ENCODE measurements at places on chromosomes 5 and 9.

DNA sequence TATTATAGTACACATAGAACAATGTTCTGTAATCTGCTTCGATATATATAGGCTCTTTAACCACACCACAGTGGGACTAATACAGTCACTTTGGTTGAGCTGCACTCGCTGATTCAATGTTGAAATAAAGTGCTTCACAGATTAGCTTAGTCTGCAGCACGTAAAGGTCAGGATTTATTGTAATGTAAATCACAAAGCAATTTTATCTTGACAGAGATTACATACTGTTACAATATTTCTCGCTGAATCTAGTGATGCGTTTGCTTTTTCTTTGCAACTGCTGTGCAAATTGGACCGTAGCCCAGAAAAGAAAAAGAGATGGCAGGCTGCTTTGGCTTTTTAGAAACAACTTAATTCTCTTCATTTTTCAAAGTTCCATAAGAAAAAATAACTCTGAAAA lies 52.9 kb downstream of the CETN3 start:
- no peak overlapping the region for H3K4me3 ChIP-seq
- DNase-seq = no peak
- H3K27ac ChIP-seq = no peak overlapping the region
- H3K36me3 ChIP-seq = no peaks in the 10 kb centered on the region
- H3K27me3 ChIP-seq = no peaks in the 10 kb centered on the region

- H3K36me3 ChIP-seq = no peaks in the 10 kb centered on the region
- DNase-seq = no peak
- H3K27ac ChIP-seq = no peak overlapping the region
- H3K4me3 ChIP-seq = no peak overlapping the region
- H3K27me3 ChIP-seq = no peaks in the 10 kb centered on the region
Measured at GRCh38 chr9:38202336-38202938, 133.4 kb upstream of the SHB start.

GRCh38 chr9:89397471-89397870 lies 79.2 kb downstream of the SECISBP2 start:
- H3K27ac ChIP-seq = no peak overlapping the region
- H3K4me1 ChIP-seq = peaks cover 29% of the 10 kb centered on the region
- H3K4me3 ChIP-seq = no peak overlapping the region
- peaks cover 72% of the 10 kb centered on the region for H3K36me3 ChIP-seq
- DNase-seq = no peak

DNA sequence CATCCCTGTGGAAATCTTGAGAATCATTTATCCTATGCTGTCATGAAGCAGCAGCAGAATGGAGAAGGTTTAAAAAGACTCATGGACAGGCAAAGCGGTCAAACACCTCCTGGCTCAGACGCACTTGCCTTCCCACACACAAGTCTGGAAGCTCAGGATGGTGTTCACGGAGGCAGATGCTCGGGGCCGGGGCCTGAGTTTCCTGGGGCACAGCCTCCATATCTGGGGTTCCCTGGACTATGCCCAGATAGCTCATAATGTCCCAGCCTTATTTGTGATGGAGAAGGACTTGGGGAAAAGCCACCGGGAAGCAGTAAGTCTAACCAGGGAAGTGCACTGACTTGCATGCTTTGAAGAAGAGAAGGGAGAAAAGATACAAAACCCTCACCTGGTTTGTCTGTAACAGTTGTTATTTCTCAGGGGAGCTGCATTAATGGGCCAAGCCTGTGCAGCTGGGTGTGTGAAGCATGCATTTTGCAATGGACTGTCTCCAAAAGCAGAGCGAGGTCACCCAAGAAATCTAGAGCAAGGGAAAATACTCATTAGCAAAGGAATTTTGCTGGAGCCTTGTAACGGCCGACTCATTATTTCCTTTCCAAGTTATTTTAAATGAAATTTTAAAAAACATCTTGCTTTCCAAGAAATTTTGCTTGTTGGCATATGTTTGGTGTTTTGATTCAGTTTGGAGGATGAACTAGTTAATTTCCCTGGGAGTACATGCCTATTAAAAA lies 3.4 kb downstream of the S1PR3 start:
- DNase-seq = no peak
- H3K27ac ChIP-seq = no peak overlapping the region
- H3K4me3 ChIP-seq = no peak overlapping the region
- H3K4me1 ChIP-seq = no peaks in the 10 kb centered on the region
- peaks cover 4% of the 10 kb centered on the region for H3K27me3 ChIP-seq
- H3K36me3 ChIP-seq = no peaks in the 10 kb centered on the region

DNA sequence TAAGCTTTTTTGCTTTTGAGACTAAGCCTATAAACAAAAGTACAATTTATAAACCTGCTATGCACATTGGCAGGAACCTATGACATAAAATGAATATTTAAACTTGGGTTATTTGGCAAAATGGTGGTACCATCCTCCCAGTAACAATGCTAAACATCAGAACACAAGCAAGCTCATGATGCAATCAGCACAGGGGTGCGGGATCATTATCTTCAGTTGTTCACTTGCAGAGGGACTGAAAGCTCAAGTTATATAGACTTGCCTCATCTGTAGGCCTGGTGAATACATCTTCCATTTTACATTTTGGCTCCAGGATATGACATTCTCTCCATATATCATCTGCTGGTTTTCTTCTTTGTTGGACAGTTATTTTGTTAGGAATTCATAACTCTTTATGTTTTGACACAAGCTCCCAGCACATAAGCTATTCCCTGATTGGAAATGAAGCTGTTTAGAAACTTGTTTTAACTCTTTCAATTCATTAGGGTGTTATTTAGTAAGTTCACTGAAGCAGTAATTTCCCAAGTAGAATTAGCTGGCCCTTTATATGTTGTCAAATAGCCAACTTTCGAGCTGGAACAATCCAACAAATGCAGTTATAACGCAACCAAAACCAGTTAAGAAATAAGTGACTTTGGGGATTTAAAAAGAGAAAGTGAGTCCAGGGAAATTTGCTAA lies 124.7 kb upstream of the LIFR start:
- no peaks in the 10 kb centered on the region for H3K4me1 ChIP-seq
- no peaks in the 10 kb centered on the region for H3K27me3 ChIP-seq
- DNase-seq = no peak
- no peak overlapping the region for H3K4me3 ChIP-seq
- no peak overlapping the region for H3K27ac ChIP-seq

GRCh38 chr5:123456242-123456641 lies 33.0 kb upstream of the CEP120 start:
- no peaks in the 10 kb centered on the region for H3K36me3 ChIP-seq
- H3K27me3 ChIP-seq = no peaks in the 10 kb centered on the region
- no peak for DNase-seq
- H3K4me3 ChIP-seq = no peak overlapping the region

DNA sequence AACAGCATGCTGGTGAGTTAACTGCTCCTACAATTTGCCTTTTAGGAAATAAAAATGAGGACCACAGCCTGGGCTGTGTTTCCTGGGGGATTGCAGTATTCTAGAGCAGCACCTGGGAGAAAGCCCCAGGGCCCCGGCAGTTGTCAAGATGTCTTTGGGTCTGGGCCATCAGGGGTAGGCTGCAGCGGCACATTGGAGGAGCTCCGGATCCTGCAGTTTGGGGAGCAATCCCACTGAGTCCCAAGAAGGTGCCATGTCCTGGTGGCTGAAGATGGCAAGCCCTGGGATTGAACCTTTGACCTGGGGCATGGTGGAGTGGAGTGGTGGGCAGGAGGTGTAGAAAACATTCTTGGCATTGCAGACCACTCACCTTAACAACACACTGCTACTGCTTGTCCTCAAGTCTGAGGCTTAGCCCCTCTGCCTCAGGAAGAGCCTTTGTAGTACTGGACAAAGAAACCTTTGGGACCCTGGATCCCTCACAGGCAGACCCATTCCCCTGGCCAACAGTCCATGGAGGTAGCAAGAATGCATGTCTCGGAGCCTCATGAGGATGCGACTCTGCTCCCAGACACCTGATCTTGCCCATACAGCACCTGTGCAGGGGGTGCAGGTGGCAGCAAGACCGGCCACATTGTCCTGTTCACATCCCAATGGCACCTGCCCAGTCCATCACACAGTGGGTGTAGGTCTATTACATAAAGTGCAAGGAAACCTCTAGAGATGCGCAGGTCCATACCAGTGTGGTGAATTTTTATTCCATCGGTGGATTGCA lies 159.1 kb upstream of the IRX2 start:
- H3K4me1 ChIP-seq = no peaks in the 10 kb centered on the region
- no peaks in the 10 kb centered on the region for H3K36me3 ChIP-seq
- no peak overlapping the region for H3K4me3 ChIP-seq
- no peak for DNase-seq
- no peaks in the 10 kb centered on the region for H3K27me3 ChIP-seq
- no peak overlapping the region for H3K27ac ChIP-seq

DNA sequence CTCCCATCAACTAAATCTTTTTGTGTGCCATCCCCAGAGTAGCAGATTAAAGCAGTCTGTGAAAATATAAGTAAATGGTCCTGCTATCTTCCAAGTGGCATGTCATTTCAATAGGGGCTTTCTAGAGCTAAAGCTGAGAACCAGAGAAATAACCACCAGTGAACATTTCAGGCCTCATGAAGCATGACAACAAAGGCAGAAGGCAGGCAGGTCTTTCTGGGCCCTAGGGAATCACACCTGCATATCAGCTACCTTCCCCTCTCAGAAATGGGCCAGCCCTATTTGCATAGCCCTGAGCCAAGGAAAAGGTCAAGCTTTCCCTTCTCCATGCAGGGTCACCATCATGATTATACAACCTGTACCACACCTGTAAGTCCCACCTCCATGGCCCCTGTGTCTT lies 205.3 kb downstream of the DEPDC1B start:
- no peaks in the 10 kb centered on the region for H3K4me1 ChIP-seq
- H3K36me3 ChIP-seq = no peaks in the 10 kb centered on the region
- no peak for DNase-seq
- H3K27me3 ChIP-seq = no peaks in the 10 kb centered on the region
- no peak overlapping the region for H3K4me3 ChIP-seq
- H3K27ac ChIP-seq = no peak overlapping the region

DNA sequence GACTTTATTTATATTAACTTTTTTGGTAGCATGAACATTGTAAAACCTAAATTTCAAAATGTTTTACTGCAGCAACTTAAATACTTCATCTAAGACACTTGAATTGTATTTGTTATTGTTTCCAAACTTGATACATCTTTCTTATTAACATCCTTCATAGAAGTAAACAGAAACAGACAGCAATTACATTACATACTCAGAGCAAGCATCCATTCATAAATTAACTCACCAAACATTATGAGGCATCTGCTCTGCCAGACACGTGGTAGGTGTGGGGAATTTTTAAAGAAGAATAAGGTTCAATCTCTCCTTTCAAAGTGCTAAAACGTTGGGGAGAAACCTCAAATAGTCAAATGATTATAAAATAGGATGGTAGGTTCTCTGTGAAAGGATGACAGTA lies 130.8 kb downstream of the MUSK start:
- no peaks in the 10 kb centered on the region for H3K27me3 ChIP-seq
- no peaks in the 10 kb centered on the region for H3K36me3 ChIP-seq
- no peak for DNase-seq
- H3K4me1 ChIP-seq = no peaks in the 10 kb centered on the region
- no peak overlapping the region for H3K27ac ChIP-seq

GRCh38 chr5:110817459-110817858 lies 78.7 kb downstream of the SLC25A46 start:
- no peak overlapping the region for H3K27ac ChIP-seq
- no peaks in the 10 kb centered on the region for H3K27me3 ChIP-seq
- H3K36me3 ChIP-seq = no peaks in the 10 kb centered on the region
- no peaks in the 10 kb centered on the region for H3K4me1 ChIP-seq

GRCh38 chr5:2660315-2660714 lies 91.2 kb downstream of the IRX2 start:
- no peak overlapping the region for H3K4me3 ChIP-seq
- no peaks in the 10 kb centered on the region for H3K36me3 ChIP-seq
- no peaks in the 10 kb centered on the region for H3K4me1 ChIP-seq
- H3K27ac ChIP-seq = no peak overlapping the region
- no peak for DNase-seq

DNA sequence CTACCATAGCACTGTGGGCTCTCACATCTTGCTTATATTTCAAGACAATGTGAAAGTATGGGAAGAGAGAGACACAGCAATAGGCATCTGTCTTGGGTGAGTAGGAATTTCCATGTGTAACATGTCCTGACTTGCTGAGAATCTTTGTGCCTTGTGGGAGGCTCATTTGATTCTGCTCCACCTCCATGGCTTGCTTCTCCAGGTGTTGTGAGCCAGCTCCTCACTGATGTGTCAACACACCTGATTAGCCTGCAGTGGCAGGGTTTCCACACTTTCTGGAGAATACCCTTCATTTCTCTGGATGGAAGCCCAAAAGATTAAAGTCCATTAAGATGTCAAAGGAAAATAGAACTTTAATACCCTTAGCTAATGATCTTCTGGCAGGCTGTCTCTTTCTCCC lies 613.6 kb downstream of the ZNF608 start:
- H3K27ac ChIP-seq = no peak overlapping the region
- no peaks in the 10 kb centered on the region for H3K27me3 ChIP-seq
- no peak overlapping the region for H3K4me3 ChIP-seq
- peaks cover 3% of the 10 kb centered on the region for H3K4me1 ChIP-seq
- no peak for DNase-seq

GRCh38 chr9:5355817-5356216 lies 16.1 kb upstream of the RLN1 start:
- H3K4me1 ChIP-seq = no peaks in the 10 kb centered on the region
- H3K27me3 ChIP-seq = no peaks in the 10 kb centered on the region
- peaks cover 3% of the 10 kb centered on the region for H3K36me3 ChIP-seq
- DNase-seq = no peak

- H3K27me3 ChIP-seq = no peaks in the 10 kb centered on the region
- no peak for DNase-seq
- H3K4me1 ChIP-seq = no peaks in the 10 kb centered on the region
- no peak overlapping the region for H3K4me3 ChIP-seq
Measured at GRCh38 chr9:123089040-123089439, 55.6 kb downstream of the GPR21 start.

DNA sequence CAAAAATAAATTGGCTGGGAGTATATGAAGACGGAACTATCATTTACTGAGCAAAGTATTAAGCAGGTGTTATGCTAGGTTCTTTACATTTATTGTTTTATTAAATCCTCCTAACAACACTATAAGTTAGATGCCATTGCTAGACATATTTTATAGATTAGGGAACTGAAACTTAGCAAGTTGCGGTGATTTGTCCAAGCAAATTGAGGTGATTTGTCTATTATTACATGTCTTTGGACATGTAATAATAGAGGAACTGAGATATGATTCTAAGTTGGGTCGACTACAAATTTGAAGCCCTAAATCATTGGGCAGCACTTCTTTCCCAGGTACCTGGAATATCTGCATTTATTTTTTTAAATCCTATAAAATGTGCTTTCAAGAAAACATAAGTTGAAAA lies 429.9 kb downstream of the GABRG2 start:
- H3K36me3 ChIP-seq = no peaks in the 10 kb centered on the region
- DNase-seq = no peak
- H3K27me3 ChIP-seq = no peaks in the 10 kb centered on the region

GRCh38 chr5:344668-345067 lies 23.2 kb downstream of the AHRR start:
- peaks cover 13% of the 10 kb centered on the region for H3K4me1 ChIP-seq
- H3K4me3 ChIP-seq = no peak overlapping the region
- H3K27me3 ChIP-seq = no peaks in the 10 kb centered on the region
- H3K36me3 ChIP-seq = no peaks in the 10 kb centered on the region
- no peak for DNase-seq
- no peak overlapping the region for H3K27ac ChIP-seq
